ENCODE measurements at places on chromosomes 2 and 18.

DNA sequence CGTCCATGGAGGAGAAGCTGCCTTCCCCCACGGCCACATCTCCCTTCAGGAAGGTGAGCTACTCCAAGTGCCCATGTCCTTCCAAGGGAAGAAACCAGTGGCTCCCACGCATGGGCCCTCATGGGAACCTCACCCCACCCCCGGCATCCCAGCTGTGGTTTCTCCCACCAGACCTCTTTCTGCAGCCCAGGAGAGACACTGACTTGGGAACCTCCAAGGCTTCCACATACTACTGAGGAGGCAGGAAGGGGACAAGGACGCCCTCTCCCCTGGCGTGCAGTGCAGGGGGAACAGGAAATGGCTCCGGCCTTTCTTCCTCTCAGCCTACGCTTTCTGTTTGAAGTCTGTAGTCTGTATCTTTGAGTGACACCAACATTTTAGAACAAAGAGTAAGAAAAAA, 104.5 kb upstream of the EPC2 start:
- DNase-seq: no peak

DNA sequence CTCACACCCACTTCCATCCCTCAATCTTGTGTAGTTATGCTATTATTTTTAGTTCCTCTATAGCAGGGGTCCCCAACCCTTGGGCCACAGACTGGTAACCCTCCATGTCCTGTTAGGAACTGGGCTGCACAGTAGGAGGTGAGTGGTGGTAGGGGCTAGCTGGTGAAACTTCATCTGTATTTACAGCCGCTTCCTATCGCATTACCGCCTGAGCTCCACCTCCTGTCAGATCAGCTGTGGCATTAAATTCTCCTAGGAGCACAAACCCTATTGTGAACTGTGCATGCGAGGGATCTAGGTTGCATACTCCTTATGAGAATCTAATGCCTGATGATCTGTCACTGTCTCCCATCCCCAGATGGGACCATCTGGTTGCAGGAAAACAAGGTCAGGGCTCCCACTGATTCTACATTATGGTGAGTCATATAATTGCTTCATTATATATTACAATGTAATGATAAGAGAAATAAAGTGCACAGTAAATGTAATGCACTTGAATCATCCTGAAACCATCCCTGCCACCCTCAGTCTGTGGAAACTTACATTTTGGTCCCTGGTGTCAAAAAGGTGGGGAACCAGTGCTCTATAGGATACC, 1.6 kb upstream of the RAB11FIP5 start:
- DNase-seq: no peak

DNA sequence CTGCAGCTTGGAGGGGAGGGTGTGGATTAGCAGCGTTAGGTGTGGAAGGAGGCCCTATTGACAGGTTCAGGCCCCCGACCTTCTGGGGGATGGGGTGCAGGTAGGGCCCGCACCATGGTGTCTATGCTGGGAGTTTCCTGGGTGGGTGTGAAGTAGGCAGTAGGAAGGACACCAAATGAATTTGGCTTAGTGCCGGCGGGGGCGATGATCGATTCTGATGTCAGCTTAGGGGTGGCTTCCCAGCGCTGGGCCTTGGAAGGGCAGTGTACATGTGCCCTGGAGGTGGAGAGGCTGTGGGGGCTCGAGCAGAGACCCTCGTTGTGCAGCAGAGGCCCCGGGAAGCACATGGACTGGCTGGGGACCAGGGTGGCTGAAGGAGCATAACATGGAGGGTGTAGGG, 21.6 kb downstream of the DCDC2C start:
- no peak for DNase-seq

- DNase-seq: no peak
Observed at GRCh38 chr2:187936228-187936627, 355.4 kb upstream of the GULP1 start.

DNA sequence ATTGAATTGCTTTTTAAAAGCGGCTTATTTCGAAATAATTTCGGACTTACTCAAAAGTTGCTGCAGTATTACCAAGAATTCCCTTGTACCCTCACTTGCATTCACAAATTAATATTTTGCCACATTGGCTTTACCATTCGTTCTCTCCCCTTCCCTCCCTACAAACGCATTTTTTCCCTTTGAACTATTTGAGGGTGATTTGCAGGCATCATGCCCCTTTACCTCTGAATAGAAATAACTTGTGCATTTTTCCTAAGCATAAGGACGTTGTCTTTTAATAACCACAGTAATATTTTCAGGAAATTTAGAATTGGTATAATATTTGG, 608 bp downstream of the CCDC138 start:
- no peak for DNase-seq

DNA sequence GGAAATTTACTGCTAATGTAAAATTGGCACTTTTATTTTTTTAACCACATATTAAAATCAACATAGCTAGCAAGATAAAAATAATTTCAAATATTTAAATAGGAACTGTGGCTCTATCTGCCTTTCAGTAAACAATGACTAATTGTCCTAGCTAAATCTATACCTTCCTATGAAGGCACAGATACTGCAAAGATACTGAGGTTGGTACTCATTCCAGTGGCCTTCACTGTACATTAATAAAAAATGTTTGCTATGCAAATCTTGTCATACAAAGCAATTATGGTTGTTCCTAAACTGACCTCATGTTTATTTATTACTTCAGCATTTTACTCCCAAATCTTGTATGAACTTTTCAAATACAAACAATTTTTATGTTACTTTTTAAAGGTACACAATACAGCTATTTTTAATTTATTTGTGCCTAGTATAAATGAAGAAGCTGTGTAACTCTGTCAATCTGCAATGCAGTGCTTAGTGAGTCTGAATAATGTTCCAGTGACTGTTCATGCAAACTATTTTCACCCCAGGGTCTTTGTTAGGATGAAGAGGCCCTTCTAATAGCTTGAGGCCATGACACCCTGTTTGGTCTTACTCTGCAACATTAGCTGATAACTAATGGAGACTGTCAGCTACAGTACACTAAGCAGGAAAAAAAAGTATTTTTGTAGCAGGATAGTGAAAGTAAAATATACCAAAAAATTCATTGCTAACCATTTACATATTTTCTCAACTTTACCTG, 9.3 kb upstream of the ERBB4 start:
- DNase-seq: no peak

DNA sequence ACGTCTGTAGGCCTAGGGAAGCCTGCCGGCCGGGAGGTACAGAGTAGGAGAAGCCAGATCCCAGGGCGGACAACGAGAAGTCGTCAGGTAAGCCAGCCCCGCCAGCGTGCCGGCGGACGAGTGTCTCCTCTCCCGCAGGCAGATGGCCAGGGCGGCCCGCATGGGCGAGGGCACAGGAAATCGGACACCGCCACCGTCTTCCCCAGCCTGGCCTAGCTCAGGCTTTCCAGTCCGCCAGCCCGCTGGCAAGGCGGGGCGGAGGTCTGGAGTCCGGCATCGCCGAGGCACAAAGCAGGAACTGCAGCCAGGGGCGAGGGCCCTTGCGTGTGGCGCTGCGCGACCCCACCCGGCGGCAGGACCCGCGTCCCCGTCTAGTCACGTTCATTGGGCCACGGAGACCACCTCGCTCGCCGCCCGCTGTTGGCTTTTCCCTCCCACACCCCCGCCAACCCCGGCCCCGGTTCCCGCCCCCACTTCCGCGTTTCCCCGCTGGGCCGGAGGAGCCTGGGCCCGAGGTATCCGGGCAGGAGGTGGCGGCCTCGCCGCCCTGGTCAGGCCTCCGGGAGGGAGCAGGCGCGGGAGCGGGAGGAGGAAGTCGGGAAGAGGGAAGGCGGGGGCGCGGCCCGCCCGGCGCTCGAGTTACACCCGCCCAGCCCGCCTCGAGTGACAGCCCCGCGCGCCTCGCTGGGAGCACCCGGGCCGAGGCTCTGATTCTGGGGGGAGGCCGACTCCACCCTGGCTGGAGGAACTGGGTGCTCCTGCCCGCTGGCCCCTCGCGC, at the start of gene GPD2:
Gene GPD2 (plus strand): TSS at position 662 of the 779 bp plus-strand sequence. CDS start 39,727 bp downstream, outside the sequence.
- peak; percentile 94 for DNase-seq

GRCh38 chr2:68889021-68889420, 17.8 kb upstream of the BMP10 start:
- DNase-seq: no peak

GRCh38 chr18:48896875-48897511, 53.8 kb downstream of the SMAD7 start:
- no peak for DNase-seq

DNA sequence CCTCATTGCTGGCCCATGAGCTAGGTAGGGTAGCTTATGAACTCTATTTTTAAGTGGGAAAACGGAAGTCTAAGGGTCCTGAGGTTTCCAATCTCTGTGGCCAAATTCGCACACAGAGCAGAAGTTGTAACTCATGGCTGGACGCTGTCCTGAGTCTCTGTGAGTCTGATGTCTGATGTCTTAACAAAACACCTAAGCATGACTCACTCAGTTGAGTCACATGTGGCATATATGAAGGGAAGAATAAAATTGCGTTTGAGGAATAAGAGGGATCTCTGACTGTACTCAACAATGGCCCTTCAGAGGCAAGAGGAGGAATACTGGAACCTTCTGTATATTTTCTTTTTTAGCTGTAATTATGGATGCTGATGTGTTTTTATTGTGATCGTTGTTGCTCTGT, 569.7 kb downstream of the RIT2 start:
- DNase-seq: peak; percentile 14

- no peak for DNase-seq
Observed at GRCh38 chr2:2575870-2576386, 244.9 kb upstream of the MYT1L start.

DNA sequence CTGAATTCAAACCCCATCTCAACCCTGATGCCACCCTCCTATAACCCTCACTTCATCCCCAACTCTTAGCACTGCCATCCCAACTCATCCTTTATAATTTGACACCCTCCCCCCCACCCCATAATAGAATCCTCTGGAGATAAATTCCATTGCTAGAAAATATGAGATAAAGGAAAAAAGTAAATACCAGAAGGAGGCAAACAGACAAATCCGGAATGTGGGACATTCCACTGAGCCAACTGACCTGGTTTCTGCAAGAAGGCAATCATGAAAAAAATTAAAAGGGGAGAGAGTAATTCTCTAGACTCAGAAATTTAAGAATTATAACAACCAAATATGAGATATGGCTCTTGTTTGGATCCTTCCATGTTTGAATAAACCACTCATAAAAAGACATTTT, 132.4 kb downstream of the CYP26B1 start:
- no peak for DNase-seq

DNA sequence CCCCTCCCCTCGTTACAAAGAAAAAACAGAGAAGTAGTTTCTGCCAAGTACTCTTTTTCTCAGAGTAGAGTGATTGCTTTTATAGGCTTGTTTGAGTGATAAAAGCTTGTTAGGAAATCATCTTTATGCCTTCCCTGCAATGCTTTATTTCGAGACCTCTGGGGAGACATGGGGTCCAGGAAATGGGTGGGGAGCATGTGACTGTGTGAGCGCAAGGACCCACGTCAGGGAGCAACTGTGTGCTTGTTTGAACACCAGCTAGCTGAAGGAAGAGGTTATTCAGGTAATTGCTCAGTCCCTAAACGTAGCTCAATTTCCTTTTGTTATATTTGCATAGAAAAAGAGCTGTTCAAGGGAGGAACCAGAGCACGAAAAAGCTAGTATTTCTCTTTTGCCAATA, 187.3 kb downstream of the FAM210A start:
- DNase-seq: no peak

DNA sequence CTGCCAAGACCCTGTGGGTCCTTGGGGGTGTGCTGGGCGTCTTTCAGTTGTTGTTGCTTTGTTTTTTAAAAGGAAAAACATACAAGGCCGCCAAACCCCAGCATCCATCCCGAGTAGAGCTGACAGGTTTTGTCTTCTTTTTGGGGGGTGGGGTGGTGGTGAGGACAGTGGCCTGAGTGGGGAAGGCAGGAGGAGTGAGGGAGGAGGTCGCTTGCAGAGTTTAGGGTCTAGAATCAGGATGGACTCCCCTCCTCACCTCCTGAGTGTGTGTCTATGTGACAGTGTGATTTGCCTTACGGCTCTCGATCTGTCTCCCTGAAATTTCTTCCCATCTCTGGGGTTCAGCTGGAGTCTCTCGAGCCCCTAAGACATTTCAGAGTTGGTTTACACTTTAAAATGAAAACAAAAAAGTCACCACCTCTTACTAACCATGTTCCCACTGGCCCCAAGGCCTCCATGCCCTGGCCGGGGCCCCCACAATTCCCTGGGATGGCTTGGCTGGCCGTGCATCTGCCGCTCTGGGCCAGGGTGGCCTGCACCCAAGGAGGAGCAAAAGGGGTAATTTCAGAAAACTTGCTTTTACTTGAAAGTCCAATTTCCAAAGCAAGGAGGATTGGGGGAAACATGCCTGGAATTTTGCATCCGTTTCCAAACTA, 5.0 kb downstream of the SIX3 start:
- DNase-seq: no peak

DNA sequence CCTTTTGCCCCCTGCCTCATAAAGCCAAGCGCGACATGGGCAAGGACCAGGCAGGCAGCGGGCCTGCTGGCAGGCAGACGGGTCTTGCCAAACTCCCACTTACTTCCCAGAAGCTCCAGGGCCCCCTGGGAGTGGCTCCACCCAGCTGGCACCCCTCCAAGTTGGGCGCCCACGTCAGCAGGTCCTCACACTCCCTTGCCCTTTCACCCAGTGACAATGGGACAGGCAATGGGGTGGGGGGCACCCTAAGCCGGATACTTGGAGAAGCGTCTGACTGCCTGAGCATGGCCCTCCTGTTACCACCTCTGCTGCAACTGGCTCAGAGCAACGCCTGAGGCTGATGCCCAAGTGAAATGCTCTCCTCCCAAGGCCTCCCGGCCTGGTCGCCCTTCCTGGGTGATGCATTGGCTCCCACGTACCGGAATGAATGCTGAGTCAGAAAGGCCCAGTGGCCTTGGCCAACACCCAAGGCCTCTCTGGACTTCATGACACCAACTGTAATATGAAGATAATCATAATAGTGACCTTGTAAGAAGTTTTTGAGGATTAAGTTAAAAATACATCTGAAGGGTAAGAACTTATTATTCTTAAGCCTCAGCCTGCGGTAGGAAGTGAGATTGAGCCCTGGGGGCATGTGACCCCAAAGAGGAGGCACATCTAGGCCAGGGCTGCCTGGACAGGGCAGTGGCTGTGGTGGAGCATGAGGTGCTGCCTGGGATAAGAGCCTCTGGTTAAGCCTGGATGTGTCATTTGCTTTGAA, 31.6 kb downstream of the KCNK3 start:
- peak; percentile 78 for DNase-seq

DNA sequence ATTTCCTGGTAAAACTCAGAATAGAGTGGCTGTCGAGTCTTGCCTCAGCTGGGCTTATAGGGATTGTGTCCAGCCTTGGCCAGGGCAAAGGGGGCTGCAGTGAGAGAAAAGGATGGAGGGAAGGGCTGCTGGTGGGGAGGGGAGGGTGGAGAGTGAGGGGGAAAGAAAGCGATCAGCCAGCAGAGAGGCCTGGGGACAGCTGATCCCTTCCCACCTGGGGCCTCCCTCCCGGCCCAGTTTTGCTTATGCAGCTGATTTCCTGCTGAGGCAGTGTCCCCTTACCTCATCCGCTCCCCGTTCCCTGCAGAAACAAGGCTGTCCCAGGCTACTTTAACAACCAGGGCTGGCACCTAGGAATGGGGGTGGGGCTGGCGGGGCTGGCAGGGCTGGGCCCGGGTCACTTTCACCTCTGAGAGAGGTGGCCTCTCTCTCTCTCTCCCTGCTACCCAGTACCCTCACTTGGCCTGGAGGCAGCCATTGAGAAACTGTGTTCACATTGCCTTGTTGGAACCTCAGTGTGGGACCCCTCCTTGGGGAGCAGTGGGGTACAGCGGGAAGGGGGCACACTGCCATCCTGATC, 12.2 kb upstream of the GMPPA start:
- DNase-seq: no peak
